ENCODE measurements at places on chromosomes 11 and 22.

DNA sequence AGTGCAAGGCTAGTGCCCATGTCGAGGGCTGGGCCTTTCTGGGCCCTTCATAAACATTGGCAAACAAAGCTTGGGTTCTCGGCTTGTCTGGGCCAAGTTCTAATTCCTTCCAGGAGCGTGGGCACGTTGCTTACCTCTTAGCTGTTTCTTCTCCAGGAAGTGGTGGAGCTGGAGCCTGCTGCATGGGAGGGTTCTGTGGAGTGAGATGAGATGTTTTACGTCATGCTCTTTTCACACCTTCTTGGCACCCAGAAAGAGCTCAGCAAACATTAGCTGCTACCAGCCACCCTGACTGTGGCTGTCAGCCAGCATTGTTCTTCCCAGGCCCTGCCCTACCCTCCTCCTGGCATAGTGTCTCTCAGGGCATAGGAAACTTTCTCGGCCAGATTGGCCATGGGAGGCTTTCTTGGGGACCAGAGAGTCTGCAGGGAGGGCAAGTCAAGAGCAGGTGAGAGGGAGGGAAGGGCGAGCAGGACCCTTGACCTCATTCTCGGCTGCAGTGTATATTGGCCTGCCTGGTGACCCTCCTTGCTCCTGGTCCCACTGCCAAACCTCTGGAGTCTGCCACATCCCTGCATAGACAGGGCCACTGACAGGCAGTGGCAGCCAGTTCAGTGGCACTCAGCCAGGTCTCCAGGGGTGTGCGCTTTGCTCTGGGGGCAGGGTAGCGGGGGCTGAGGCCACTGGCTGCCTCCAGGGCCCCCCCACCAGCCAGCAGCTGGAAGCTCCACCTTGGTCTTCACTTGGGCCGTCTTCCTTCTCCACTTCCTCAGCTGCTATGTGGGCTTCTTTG, 98.8 kb downstream of the BCR start:
- peak; percentile 46 for DNase-seq

DNA sequence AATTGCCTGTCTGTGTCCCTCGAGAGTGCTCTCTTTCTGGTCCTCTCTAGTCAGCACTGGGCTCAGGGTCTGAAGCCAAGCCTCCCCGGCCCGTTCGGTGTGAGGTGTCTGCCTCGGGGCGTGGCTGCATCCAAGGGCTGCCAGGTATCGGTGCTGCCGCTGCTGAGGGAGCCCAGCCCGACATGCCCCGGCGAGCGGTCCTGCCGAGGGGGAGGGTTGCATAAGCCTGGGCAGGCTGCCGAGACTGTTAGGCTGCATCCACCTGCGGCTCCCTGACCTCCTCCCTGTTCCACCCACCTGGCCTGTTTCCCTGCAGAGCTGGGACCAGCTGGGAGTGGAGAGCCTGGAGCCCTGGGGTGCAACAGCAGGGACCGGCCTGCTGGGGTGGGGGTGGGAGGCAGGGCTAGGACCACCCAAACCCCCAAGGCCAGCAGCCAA, 6.3 kb downstream of the OVOL1 start:
- DNase-seq, result no peak

GRCh38 chr11:119888119-119888518, 159.1 kb upstream of the NECTIN1 start:
- no peak for DNase-seq

DNA sequence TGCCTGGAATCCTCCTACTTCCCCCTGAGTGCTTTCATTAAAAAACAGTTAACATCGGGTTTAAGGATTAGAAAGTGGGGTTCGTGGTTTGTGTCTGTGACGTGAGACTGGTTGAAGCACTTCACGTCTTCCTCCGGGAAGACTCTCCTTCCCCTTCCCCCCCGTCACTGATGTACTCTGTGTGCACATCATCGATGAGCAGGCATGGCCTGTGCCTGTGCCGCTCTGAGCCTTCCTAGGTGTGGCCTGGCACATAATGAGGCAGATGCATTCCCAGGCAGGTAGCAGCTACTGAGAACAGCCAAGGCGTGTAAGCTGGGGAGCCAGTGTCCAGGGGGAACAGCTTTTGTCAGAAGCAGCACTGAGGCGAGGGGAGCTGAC, 93.8 kb downstream of the BCR start:
- no peak for DNase-seq

GRCh38 chr11:60971520-60971919, at the start of gene CD6:
Gene CD6 (plus strand): TSS chr11:60971680. CDS start chr11:60971866, 186 bp downstream.
- peak; percentile 33 for DNase-seq

GRCh38 chr11:69351460-69351859, 57.5 kb downstream of the MYEOV start:
- DNase-seq, result no peak

- DNase-seq, result no peak
Measured at GRCh38 chr11:77441426-77441825, 32.5 kb downstream of the PAK1 start.

- DNase-seq, result no peak
Measured at GRCh38 chr22:28232204-28232603, 313.1 kb upstream of the PITPNB start.

GRCh38 chr11:96317571-96317970, 25.4 kb downstream of the MAML2 start:
- DNase-seq, result no peak

DNA sequence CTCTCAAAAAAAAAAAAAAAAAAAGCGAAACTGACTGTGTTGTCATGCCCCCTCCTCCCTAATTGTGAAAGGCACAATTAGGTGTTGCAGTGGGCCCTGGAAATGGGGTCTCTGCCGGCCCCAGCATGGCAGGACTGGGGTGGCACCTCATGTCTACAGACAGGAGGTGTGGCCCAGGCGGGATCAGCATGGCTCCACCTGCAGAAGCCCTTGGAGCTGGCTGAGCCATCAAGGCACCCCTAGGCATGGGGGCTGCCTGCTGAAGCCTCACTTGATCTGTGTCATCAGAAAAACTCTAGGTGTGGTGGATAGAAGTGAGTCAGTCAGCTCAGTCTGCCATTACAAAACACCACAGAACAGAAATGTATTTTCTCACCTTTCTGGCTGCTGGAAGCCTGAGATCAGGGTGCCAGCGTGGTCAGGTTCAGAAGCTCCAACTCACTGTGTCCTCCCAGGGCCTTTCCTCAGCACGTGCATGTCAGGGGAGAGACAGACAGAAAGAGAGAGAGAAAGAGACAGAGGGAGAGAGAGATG, 10.1 kb upstream of the B4GALNT4 start:
- DNase-seq, result no peak

GRCh38 chr22:44721213-44721612, 19.2 kb downstream of the PRR5 start:
- no peak for DNase-seq

GRCh38 chr22:20111045-20111688, 4.7 kb upstream of the RANBP1 start:
- no peak for DNase-seq

GRCh38 chr11:26021017-26021416, 310.9 kb upstream of the ANO3 start:
- DNase-seq, result no peak

GRCh38 chr11:119673759-119674336, 55.2 kb downstream of the NECTIN1 start:
- DNase-seq, result no peak

Data from T-helper 1 cell (primary cell).